Frontal cortex (tissue), 4 donors: ENCODE measurements at places on chromosomes 12 and 14.

GRCh38 chr12:109029411-109029810, 8.5 kb upstream of the SVOP start:
- no peak for DNase-seq

GRCh38 chr12:99137124-99137855, 492.2 kb downstream of the APAF1 start:
- DNase-seq, result no peak

DNA sequence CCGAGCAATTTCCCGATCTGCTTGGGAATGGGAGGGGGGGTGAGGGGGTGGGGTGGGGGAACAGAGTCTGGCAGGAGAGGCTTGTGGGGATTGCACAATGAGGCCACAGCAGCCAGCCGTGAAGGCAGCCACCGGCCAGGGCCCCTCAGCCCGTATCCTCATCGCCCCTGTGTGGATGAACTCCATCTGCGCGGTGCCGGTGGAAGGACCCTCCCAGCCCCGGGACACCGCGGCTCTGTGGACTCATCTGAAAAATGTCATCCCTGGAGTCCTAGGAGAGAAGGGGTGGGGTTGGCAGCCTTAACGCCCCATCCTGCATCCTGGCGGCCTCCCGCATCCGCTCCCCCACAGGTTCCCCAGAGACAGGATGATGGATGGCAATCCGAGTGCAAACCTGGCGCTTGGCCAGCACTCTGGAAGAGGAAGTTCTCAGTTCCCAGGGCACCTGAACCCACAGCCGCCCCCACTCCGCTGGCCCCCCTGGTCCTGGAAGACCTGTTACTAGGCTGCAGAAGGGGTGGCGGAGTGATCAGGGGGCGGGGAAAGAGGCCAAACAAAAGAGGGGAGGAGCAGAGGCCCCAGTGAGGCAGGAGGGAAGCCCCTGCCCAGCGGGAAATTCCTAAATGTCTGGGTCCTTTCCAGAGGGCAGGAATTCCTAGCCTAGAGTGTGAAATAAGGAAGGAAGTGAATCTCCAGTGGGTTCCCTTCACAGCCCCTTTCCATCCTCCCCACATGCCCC, 1.2 kb upstream of the TNFAIP2 start:
- no peak for DNase-seq

DNA sequence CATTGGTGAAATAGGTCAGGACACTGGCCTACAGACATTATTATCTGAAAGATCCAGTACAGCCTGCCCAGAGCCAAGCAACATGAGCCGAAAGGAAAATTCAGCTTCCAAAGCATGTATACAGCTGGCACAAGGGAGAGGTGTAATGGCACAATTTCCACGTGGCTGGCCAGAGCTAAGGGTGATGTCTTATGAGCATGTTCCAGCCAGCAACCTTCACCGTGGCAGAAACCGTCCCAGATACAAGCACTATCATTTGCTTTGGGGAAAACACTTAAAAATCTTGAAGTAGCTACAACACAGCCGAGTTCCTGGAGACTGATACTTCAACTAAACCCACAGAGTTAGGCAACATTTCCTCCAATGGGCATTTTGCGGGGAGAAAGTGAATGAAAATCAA, 44.5 kb downstream of the CORO1C start:
- DNase-seq, result no peak

GRCh38 chr12:47120736-47121135, 41.0 kb upstream of the AMIGO2 start:
- no peak for DNase-seq

GRCh38 chr14:101357038-101357437, 204.3 kb upstream of the DIO3 start:
- no peak for DNase-seq

GRCh38 chr12:4894019-4894418, 15.7 kb upstream of the KCNA1 start:
- DNase-seq, result no peak

DNA sequence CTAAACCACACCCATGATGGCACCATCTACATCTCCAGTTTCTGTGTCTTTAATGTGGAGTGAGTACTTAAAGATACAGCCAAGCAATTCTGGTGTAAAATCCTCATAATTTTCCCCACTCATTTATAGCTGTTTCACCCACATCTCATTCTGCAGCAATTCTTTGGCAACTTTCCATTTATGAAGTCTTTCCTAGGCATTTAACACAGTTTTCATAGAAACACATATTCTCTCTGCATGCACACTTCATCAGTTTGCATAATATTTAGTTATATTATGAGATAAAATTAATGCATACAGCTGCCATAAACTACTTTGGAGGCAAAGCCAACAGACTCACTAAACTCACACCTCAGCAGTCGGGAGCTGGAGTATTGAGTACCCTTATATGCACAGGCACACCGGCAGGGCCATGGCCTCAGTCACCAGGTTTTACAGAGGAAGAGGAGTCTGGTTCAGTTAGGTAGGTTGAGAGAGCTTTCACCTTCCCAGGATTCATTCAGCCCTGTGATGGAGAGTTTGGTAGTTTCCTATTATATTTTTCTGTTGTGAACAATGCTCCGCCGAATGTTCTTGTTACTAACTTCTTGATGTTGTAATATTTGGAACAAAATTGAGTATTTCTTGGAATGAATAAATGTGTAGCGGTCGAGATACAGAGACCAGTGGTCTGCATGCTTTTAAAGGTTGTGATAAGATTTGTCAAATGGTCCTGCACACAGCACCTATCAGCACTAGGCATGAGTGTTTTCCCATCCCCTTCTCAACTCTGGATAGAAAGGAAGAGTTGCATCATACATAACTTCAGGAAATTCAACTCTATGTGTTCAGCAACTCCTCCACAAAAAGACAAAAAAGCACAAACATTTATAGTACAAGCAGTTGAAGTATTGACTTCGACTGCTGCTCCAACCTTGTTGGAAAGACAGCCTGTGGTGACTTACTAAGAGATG, 123.5 kb downstream of the TTC8 start:
- no peak for DNase-seq

DNA sequence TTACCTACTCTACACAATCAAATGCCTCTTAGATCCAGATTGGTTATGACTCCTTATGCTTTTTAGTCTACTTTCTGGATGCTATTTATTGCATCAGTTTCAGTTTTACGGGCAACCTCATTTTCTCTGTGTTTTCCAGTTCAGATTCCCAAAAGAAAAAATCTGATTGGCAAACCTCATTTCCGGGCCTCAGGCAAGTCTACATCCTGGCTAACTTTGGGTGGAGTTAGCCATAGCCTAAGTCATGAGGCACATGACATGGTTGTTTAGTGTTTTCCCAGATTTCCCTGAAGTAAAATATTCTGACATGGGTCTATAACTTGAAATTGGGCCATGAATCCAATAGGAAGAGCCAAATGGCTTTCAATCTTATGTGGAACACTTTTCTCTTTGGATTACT, 339.7 kb downstream of the NUAK1 start:
- DNase-seq, result no peak
